Cortex of kidney (tissue), 1 donor: ENCODE measurements at places on chromosomes 3 and 15.

- no peak for DNase-seq
Measured at GRCh38 chr3:193716150-193716549, 123.1 kb downstream of the OPA1 start.

DNA sequence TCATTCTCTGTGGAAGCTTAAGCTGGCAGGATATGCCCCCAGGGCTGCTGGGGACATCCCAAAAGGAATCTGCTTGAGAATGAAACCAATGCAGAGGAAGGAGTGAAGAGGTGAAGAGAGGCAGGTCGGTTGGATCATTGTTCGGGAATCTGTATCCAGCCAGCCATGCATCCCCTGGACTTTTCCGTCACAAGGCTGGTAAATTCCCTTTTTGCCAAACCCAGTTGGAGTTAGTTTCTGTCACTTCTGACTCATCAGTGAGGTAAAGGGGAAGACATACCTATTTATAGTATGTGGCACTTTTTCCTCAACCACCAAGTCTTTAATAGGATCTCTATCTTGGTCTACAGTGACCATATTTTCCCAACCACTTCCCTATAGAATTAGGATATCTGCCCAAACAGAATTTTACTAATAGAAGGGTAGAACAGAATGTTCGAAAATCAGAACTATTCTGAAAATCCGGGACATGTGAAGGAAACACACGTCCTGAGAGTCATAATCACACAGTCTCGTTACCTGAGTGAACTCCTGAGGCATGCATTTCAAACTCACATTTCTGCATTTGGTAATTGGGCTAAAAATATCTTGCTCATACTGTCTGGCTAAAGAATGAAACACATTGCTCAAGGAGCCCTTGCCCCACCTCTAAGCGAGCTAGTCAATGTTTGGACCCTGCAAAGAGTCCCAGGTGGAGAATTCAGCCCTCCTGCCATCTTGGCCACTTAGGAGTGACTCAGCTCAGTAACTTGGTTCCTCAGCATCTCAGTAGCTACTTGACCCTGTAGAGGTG lies 289.7 kb upstream of the ADAMTS9 start:
- DNase-seq = no peak

GRCh38 chr15:45891766-45892165 lies 256.9 kb downstream of the SQOR start:
- no peak for DNase-seq

DNA sequence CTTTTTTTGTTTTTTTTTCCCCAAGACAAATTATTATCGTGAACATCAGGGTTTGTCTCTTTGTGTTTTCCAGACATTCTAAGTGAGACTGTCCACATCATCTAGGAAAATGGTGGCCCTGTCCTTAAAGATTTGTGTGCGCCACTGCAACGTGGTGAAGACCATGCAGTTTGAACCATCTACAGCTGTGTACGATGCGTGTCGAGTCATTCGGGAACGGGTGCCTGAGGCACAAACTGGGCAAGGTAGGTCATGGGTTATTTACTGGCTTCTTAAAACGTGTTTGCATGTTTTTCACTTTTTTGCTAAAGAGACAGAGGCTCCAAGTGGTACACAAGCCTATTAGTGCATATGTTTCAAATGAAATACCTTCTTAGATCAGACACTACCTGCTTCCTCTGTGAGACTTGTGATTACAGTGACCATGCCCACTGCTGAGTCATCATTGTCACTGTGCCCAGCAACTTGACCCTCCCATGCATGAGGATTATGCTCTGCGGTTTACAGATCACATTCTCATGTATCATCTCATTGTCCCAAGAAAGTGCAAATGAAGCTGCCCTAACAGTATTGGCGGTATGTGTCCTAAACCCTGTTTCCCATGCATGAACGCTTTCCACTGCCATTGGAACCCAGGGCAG lies 395.2 kb upstream of the TPM1 start:
- no peak for DNase-seq

DNA sequence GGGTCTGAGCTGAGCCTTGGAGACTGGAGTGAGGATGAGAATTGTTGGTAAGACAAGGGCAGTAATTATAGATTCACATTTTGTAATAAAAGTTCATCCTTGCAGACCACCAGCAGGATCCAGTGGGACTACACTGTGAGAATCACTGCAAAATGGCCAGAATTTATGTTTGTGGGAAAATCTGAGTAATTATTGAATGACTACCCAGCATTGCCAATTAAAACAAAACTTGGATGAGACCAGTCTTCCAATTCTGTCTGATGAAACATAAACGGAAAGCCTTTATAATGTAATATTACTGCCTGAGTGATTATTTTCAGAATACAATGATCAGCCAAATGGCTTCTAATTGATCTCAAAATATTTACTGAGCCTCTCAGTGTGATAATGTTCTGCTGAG lies 323.3 kb upstream of the C2CD4B start:
- DNase-seq = no peak

- DNase-seq = no peak
Measured at GRCh38 chr3:9817436-9817835, 7.4 kb downstream of the TTLL3 start.

GRCh38 chr3:42440924-42441323 lies 30.5 kb upstream of the LYZL4 start:
- DNase-seq = no peak

GRCh38 chr15:87707566-87708130 lies 548.9 kb downstream of the NTRK3 start:
- no peak for DNase-seq

DNA sequence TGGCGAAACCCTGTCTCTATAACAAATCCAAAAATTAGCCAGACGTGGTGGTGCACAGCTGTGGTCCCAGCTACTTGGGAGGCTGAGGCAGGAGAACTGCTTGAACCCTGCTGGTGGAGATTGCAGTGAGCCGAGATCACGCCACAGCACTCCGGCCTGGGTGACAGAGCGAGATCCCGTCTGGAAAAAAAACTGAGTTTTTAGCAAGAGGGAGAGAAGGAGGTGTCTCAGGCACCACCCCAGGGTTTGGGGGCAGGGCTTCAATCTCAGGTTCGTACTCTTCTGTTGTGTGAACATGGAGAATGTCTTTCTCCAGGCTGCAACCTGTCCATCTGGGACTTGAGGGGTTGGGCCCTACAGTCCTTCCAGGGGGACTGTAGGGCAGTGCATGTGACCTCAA lies 2.7 kb downstream of the CHRNA3 start:
- DNase-seq = no peak

DNA sequence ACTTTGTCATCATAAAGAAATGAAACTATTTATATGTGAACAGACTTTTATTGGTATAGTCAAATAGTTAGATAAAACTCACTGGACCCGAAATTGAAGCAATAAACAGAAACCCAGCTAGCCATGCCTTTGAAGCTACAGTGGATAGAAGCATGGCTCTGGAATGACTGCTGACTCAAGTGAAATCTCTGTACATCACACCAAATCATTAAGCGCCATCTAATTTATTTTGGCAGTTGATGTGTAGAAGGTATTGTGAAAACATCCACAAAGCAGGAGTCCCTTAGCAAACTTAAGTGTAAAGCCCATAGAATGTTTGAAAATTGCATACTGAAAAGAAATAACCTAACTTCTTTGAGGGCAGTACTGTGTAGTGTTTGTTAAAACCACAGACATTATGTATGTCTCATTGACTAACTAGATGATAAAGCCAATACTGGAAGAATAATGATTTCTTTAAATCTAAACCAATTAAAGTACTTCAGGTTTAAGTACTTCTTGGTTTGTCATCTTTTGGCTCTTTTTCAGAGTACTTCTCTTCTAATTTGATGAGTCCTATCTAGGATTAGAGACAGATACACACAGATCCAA lies 42.8 kb upstream of the FBXL22 start:
- no peak for DNase-seq

DNA sequence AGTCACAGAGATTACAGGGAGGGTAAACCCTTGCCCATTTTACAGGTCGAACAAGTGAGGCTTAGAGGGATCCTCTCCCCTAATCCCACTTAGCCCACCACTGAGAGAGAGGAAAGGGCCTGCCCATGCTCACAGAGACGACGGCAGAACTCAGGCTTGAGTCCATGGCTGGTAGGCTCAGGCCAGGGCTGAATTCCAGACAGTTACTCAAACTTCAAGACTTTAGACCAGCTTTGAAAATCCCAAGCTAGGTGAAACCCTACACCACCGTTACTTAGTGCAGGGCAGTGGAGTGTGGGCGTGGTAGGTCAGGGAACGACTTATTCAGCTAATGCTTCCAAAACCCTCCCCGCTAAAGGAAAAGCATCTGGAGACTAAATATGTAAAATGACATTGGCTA lies 16.4 kb downstream of the GRIP2 start:
- DNase-seq = no peak

- DNase-seq = no peak
Measured at GRCh38 chr3:134598763-134599545, 51.9 kb downstream of the KY start.

GRCh38 chr3:38521391-38521987 lies 25.3 kb downstream of the EXOG start:
- DNase-seq = no peak

DNA sequence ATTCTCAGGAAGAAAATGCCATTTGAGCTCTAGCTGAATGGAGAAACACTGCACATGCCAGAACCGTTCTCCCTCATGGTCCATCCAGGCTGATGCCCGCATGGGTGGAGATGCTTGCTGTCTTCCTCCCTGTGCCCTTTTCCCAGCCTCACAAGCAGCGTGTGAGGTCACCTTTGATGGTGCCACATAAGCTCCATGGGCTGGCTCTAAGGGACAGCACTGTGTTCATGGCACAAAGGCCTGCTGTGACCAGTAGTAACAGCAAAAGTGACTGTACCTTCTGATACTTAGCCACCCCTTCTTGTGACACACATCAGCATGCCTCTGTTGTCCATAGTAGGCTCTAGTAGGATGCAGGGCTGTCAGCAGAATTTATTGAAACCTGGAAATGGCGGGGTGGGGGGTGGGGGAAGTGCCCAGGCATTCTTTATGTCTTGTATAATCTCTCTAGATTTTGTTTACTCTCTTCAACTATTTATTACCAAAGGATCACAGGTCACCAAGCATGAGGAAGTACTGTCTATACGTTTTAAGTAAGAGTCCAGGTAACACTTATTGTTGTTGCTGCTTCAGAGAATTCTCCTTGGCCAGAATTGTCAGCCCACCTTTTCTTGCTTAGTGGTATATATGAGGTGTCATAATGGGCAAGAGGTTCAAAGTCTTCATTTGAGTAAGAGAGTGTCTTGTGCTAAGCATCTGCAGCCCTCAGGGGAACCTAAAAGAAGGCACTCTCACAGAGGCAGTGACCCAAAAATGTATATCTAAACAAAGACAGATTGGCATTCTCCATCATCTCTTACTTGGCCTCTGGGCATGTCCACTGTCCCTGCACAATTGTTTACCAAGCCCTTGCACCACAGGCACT lies 56.5 kb downstream of the RAB7A start:
- no peak for DNase-seq

GRCh38 chr3:196108075-196108743 lies 26.3 kb upstream of the TFRC start:
- DNase-seq = no peak

DNA sequence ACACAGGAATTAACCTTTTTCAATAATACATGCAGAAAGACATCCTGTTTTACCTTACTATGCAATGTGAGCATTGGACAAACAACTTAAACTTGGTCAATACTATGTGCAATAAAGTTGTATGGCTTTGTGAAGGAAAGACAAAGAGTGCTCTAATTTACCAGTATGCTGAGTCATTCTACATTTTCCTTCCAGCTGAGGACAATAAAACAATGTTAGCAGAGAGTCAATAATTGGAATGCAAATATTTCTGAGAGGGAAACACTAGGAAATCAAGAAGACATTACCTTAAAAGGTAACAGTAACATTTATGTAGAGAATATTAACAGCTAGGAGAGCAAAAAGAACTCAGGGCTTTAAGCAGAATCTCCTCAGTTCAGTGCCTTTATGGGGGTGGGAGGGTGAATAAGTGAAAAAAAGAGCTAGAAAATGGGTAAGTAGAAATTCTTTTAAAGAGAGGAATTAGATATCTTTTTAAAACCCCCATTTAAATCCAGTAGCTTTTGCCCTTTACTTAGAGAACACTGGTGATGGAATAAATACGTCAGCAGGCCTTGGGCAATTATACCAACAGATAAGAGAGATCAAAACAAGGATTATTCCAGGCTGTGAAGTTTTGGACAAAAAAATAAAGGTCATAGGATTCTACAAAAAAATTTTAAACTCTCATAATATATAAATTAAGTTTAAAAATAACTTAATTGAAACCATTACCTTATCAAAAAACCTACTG lies 11.6 kb upstream of the HGD start:
- no peak for DNase-seq

- no peak for DNase-seq
Measured at GRCh38 chr3:168216851-168217250, 121.1 kb upstream of the GOLIM4 start.

- DNase-seq = no peak
Measured at GRCh38 chr3:18127174-18127858, 297.8 kb downstream of the SATB1 start.

DNA sequence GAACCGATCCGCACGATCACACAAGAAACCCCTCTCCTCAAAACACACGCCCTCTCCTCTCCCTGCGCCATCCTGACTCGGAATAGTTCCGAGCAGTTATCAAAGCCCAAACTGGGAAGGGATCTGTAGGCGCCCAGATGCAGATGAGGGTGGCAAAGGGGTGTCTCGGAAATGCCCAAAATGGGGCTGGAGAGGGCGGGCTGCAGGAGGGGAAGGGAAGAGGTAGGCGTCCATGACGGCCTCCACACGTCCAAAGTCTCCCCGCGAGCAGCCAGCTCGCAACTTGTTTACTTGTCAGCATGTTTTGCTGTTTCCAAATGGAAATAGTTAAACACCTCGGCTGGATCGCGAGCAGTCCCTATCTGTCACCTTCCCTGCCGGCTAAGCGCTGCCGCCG lies 1.5 kb downstream of the NTRK3 start:
- DNase-seq = no peak

DNA sequence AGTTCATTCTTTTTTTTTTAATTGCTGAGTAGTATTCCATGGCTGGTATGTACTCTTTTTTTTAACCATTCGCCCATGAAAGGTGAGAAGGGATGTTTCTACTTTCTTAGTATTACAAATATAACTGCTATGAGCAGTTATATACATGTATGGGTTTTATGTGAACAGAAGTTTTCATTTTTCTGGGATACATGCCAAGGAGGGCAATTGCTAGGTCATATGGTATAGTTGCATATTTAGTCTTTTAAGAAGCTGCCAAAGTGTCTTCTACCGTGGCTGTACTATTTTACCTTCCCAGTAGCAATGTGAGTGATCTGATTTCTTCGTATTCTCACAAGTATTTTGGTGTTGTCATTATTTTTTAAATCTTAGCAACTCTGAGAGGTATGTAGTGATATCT lies 11.2 kb upstream of the KLHL40 start:
- no peak for DNase-seq

DNA sequence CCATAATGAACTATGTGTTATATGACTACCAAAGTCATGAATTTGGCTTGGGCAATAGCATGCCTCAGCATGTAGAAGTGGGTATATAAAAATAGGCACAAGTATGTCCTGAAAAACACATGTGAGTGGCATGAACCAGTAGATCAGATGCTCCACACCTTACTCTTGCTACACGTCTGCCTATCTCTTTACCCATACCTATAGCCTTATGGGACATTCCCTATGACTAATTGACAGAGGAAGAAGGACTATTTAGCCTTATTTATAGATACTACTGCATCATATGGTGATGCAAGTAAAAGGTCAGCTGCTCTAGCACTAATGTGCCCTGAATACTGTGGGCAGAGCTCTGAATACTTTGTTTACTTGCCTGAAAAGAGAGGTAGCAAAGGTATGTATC lies 81.0 kb upstream of the ZPLD1 start:
- DNase-seq = no peak

- no peak for DNase-seq
Measured at GRCh38 chr15:79615754-79616153, 183.6 kb downstream of the MINAR1 start.
